BJ (cell line): ENCODE measurements at places on chromosomes 16 and 17.

GRCh38 chr17:39576187-39576586 lies 31.5 kb downstream of the NEUROD2 start:
- no peak for DNase-seq

DNA sequence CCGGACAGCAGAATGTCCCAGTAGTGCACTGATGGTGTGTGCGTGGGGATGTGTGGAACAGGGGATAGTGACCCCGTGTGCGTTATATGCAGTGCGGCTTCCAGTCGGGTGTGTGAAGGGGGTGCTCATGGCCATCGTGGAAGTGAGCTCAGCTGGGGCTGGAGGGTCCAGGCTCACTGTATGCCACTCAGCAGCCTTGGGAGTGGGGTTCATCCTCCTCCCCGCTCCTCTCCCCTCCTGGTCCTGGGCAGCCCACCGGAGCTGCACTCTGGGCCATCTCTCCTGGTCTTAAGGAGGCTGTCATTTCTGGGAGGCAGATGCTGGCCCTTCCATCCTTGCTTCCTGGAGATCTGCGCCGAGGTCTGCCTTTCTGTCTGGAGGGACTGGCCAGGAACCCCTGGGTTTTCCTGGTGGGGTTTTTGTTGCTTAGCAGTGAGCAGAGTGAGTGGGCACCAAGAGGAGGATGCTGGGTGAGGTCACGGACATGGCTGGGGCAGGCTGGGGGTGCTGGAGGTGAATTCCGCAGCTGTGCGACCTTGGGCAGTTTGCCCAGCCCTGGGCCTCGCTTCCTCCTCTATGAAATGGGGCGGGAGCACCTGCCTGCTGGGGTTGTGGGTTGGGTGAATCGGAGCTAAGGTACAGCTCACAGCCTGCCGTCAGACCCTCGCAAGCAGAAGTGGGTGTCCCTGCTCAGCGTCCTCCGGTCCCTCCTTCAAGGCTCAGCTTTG lies 164.1 kb downstream of the SEC14L1 start:
- no peak for DNase-seq

DNA sequence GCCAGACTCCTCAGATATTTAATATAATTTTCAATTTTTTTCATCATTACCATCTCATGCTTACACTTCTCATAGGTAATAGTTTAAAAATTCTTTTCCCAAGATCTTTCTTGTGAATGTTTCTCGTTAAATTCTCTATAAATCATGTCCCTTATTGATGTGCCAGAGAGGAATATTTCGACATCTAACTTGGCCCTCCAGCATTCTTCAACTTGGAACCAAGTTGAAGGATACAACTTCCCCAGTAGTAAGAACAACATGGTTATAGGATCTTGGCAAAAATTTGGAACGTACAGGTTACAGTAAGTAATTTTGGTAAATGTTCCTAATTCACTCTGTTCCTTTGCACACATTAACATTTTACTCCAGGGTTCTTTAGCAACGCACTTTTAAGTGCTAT lies 731.8 kb downstream of the CDH11 start:
- no peak for DNase-seq

DNA sequence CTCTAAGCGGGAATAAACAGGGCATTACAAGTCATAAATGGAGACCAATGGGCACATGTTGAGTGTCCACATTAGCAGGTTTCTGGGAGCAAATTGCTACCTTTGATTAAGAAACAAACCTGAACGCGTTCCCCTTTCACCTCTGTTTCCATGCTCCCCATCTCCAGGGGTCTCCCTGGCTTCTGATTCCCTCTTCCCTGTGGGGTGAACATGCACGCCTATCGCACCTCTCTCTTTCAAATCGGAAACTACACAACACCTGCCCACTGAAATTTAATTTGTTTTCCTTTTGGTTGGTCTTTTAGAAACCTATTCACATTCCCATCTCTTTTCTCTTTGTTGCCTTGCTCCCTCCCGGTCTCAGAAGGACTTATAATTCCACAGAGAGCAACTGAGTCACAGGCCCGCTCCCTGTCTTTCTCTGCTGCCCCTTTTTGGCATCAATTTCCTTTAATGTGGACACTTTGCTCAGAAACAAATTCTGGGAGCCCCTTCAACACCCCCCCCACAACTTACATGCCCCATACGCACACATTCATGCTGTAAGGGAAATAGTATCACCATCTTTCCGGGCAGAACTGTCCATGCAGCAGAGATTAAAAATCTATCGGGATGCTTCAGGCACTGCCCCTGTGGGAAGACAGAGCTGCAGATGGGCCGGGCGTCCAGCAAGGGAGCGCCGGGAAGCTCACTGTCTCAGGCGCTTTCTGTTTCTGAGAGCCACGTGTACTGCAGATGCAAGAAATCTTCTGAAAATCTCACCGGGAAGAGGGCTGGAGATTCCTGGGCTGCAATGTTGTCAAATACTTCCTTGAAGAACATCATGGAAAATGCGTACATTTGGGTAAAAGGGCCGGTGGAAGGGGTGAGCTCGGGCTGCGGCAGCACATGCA lies 7.2 kb upstream of the FOXF1 start:
- DNase-seq, result no peak

- no peak for DNase-seq
Measured at GRCh38 chr17:7729816-7730215, 12.3 kb downstream of the DNAH2 start.

DNA sequence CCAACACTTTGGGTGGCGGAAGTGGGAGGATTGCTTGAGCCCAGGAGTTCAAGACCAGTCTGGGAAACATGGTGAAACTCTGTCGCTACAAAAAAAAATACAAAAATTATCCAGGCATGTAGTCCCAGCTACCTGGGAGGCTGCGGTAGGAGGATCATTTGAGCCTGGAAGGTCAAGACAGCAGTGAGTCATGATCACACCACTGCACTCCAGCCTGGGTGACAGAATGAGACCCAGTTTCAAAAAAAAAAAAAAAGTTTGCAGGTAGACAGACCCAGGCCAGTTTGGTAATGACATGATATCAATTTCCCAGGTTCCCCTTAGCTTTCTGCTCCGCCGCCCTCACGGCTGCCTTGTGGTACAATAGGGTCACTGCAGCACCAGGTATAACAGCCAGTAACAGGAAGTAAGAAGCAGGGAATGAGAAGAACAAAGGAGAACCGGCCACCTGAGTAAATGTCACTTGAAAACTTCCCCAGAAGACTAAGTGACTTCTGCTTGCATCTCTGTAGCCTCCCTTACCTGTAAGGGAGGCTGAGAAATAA lies 201.2 kb upstream of the HSBP1 start:
- no peak for DNase-seq

GRCh38 chr16:66948837-66949225 lies 12.2 kb upstream of the CES3 start:
- DNase-seq, result no peak

DNA sequence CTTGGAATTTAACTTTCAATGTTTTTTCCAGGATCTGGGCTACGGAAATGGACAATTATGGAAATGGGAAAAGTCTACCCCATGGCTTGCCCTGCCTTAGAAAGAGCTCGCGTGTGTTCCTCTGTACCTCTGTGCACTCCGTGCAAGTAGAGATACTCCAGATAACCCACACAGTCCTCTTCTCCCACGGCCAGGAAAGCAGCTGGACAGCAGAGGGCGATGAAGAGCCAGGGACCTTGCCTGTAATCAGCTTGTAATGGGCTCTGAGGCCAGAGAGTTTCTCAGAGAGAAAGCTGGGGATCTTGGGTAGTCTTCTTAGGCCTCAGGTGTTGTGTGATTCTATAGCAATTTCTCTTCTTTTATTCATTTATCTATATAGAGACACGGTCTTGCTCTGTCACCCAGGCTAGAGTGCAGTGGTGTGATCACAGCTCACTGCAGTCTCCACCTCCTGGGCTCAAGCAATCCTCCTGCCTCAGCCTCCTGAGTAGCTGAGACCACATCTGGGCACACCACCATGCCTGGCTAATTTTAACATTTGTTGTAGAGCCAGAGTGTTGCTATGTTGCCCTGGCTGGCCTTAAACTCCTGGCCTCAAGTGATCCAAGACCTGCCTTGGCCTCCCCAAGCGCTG lies 2.4 kb upstream of the SOCS7 start:
- DNase-seq, result no peak

DNA sequence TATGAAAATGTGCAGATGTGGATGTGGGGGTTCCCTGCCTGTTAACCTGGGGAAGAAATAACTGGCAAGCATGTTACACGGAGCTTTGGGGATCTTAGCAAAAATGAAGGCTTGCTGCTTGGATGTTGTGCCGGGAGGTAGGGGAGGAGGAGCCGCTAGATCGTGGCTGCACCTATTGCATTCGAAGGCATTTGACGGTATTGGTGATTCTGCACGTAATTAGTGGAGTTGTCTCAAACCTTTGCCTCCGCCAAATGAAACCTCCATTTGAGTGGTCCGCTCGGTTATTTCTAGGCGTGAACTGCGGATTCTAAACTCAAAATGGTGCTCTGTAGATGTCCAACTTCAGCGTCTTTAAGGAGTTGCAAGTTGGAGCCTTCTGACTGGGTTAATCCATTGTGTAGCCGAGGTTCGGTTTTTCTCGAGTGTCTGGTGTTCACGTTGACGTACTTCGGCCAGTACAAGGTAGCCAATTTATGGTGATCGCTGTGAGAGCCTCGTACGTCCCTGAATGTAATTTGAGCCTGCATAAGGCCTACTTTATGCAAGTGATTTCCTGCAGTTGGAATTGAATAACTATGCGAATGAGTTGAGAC lies 1.5 kb downstream of the TNRC6C start:
- DNase-seq, result no peak

- peak; percentile 31 for DNase-seq
Measured at GRCh38 chr16:11135464-11135973, 120.5 kb downstream of the SOCS1 start.

- DNase-seq, result no peak
Measured at GRCh38 chr16:27515874-27516353, 33.8 kb downstream of the GTF3C1 start.

- no peak for DNase-seq
Measured at GRCh38 chr16:68444056-68444657, 4.2 kb downstream of the SMPD3 start.

DNA sequence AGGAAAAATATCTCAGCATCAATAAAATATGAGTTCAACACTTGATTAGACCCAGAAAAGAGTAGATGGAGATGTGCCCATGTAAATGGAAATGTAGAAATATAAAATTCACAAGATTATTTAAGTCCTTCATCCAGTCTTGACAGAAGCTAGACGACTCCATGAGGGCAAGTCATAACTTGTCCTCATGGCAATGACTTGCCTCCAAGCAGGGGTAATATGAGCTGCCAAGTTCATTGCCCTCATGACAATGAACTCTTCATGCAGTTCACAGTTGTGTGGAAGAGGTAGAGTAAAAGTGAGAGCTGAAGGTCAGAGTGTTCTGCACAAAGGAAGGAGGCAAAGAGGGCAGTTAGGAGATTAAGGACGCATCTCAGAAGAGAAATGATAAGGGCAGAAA lies 22.3 kb downstream of the CDH11 start:
- DNase-seq, result no peak

GRCh38 chr16:55179852-55180585 lies 144.0 kb upstream of the IRX6 start:
- DNase-seq, result no peak
